Fibroblast of skin of left quadriceps (primary cell): ENCODE measurements at places on chromosomes 16 and 17.

GRCh38 chr17:32664936-32665583 is 178.3 kb downstream of the CDK5R1 start:
- DNase-seq = no peak

DNA sequence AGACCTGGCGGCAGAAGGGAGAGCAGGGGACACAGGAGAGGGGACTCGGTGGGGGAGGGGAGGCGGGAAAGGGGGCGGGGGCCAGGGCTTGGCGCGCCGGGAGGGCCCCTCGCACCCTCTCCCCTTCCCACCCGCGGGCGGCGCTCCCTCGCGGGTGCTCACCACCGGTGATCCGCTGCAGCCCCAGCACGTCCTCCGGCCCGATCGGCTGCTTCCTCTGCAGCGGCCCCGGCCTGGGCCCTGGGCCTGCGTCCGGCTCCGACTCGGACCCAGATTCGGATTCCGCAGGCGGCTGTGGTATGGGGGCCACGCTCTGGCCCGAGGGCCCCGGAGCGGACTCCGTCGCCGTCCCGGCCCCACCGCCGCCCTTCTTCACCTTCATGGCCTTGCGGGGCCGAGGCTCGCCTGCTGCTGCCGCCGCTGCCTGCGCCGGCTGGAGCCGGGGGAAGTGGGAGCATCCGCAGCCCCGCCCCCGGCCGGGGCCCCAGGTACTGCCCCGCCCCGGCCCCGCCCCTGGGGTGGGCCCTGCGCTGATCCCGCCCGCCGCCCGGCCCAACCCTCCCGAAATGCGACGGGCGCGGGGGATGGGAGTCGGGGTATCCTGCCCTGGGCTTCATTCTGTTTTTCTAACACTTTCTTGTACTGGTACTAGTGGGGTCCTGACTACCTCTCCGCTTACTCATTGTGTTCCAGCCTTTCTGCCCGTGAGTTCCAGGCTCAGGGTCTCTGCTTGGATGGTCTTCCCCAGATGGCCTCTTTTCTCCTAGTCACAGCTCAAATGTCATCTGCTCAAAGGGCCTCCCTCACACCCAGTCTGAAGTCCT is at the start of gene UNC119:
UNC119 (minus strand) TSS at position 449 of the 824 bp plus-strand sequence; CDS start at position 382, 67 bp downstream.
- DNase-seq = peak; percentile 28

GRCh38 chr17:78921437-78921971 is 3.7 kb downstream of the TIMP2 start:
- no peak for DNase-seq

GRCh38 chr16:22356930-22357634 is 17.3 kb downstream of the CDR2 start:
- DNase-seq = no peak
